Activated CD8-positive, alpha-beta T cell treated with anti-CD3 and anti-CD28 coated beads, Interleukin-2, amount 10 ng/mL, durations not matched to agents 7 days and 5 days (primary cell): ENCODE measurements at places on chromosomes 3 and 15. TPM values are rescaled to one million over a fixed set of nuclear protein-coding genes. Genes with fewer than 3 reads are reported as not detected.

The GXYLT2 gene
- not detected for total RNA-seq

The IQCF5 gene
- not detected for total RNA-seq

The P2RY14 gene
- 0.60 TPM for total RNA-seq

The MAP6D1 gene
- 0.90 TPM for total RNA-seq

The CNTN4 gene
- total RNA-seq: not detected

The ATP2B2 gene
- not detected for total RNA-seq

The GRK7 gene
- not detected for total RNA-seq

The UTS2B gene
- not detected for total RNA-seq
